Esophagus squamous epithelium (tissue), 5 donors: ENCODE measurements at places on chromosomes 11 and 22.

- no peak for DNase-seq
These were observed 141.8 kb downstream of the TEAD1 start for GRCh38 chr11:12815931-12816494.

DNA sequence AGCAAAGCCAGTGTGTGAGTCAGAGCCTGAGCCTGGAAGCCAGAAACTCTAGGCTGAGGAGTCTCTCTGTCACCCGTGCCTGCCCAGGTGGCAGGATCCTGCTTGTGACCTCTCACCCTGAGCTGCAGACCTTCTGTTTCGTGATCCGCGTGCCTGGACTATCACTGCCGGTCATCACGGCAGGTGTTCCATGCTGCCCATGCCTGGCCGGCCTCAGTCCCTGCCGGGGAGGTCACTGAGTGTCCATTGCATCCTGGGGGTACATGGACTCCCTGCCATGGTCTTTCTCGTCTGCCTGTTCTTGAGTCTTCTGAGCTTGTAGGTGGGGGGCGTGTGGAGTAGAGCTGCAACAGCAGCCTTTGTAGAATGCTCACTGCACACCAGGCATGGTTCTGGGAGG, 1032.4 kb downstream of the TBC1D22A start:
- no peak for DNase-seq

- no peak for DNase-seq
These were observed 312.3 kb downstream of the MN1 start for GRCh38 chr22:27489178-27489675.

DNA sequence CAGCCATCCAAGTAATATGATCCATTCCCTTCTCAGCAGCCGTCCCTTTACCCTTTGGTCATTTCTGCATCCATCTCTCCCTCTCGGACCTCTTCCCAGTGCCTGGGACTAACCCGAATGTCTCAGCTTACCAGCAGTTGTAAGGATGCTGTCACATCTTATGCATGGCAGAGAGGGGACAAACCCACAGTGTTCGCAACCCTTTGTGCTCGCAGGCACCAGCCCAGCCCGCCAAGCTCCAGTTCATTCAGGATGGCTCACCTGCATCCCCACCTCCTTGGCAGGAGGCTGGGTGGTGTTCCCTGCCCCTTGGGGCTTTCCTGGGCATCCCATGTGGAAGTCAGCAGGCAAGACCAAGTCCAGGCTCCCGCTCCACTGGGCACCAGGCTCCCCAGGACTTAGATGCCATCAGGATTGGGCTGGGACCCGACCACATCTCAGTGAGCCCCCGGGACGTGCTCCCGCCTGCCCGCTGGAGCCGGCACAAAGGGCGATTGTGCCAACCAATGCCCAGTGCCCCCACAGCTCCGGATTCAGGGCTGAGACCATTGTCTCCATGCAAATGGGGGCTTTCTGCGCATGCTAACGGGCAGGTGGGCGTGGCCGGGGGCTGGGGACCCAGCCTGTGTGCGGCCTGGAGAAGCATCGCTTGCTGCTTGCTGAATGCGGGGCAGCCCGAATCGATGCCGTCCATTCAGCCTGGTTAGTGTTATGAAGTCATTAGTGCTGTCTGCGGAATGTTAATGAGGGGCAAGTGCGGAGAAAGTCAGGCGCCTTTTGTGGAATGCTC, 108.6 kb downstream of the KCNQ1OT1 start:
- no peak for DNase-seq

DNA sequence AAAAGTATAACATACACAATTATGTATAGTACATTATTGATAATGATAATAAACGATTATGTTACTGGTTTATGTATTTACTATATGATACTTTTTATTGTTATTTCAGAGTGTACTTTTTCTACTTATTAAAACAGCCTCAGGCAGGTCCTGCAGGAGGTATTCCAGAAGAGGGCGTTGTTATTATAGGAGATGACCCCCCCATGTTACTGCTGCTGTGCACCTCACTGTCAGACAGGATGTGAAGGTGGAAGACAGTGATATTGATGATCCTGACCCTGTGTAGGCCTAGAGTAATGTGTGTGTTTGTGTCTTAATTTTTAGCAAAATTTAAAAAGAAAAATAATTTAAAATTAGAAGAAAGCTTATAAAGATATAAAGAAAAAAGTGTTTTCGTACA, 57.6 kb downstream of the REXO2 start:
- DNase-seq, result no peak

DNA sequence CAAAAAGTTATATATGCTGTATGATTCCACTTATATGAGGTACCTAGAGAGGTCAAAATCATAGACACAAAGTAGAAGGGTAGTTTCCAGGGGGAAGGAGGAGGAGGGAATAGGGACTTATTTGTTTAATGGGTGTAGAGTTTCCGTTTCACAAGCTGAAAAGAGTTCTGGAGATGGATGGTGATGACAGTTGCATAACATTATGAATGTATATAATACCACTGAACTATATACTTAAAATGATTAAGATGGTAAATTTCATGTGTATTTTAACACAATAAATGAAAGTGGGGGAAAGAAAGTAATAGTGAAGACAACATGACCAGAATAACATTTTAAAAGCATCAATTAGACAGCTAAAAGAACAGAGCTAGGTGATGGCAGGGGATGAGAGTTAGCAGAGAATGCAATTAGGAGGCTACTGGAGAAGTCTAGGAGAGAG, 51.2 kb downstream of the MRTFA start:
- no peak for DNase-seq

GRCh38 chr11:17751558-17751957, 17.0 kb downstream of the KCNC1 start:
- no peak for DNase-seq

GRCh38 chr11:61141601-61142028, 19.6 kb downstream of the VPS37C start:
- no peak for DNase-seq
